ENCODE measurements at places on chromosomes 1 and 21. TPM values are rescaled to one million over a fixed set of nuclear protein-coding genes. Genes with fewer than 3 reads are reported as not detected.
A peak's percentile ranks its signal among the peaks of the same experiment; 100 is the strongest.

DNA sequence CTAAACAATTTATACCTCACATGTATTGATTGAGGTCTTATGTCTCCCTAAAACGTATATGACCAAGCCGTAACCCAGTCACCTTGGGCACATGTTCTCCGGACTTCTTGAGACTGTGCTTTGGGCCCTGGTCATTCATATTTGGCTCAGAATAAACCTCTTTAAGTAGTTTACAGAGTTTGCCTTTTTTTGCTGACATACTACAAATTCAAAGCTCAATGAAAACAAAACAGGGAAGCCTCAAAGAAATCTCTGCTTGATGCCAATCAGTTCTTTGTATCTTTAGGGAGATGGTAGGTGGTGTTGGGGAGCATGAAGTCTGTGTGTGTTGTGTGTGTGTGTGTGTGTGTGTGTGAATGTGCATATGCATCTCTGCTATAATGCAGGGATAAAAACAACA is 247.0 kb downstream of the KCNJ6 start:
- DNase-seq = no peak

The TENT5C gene
- 22.5 TPM for total RNA-seq

The BCL2L15 gene
- total RNA-seq = 1.3 TPM

GRCh38 chr1:54413295-54413694 is 7.1 kb upstream of the SSBP3 start:
- DNase-seq = peak; percentile 11

DNA sequence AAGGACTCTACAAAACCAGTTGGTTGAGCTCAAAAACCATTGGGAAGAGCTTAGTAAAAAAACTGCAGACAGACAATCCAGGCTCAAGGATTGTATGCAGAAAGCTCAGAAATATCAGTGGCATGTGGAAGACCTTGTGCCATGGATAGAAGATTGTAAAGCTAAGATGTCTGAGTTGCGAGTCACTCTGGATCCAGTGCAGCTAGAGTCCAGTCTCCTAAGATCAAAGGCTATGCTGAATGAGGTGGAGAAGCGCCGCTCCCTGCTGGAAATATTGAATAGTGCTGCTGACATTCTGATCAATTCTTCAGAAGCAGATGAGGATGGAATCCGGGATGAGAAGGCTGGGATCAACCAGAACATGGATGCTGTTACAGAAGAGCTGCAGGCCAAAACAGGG is 104.0 kb upstream of the BMP8A start:
- no peak for DNase-seq

DNA sequence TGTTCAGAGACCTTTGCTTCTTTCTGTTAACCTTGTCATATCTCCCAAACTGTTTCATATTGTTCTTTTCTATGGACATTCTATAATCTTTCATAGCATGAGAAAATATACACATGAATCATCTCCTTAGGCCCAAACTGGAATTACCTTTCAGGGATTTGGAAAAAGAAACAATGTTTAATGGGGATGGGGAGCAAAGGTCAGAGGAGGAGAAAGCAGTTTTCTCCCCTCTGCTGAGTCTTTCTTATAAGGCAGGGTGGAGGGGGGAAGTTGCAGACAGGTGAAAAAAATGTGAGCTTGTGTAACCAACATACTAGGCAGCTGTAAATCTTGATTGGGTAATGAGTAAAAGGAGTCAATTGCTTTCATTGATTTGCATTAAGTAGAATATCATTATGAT is 164.1 kb downstream of the BRINP2 start:
- no peak for DNase-seq

The CELA2A gene
- not detected for total RNA-seq

DNA sequence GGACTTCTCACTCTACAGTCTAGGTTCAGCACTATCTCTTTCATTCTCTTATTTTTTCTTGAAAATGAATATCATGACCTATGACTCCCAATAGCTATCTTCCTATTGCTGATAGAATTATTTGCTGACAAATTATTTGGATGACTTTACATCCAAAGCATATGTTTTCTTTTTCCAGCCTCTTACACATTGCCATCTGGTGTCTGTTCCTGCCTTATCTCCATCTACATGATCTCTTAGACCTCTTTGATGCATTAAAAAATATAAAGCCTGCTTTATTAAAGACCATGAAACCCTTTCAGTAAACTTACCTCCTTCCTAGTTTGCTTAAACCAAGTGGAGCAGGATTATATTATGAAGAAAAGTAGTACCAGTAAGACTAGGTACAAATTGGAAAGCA is 700.9 kb upstream of the CXADR start:
- DNase-seq = no peak

The CLEC20A gene
- total RNA-seq = not detected

- DNase-seq = no peak
Measured at GRCh38 chr1:92854101-92854785, 22.4 kb downstream of the RPL5 start.

The FAM229A gene
- total RNA-seq = 9.2 TPM

DNA sequence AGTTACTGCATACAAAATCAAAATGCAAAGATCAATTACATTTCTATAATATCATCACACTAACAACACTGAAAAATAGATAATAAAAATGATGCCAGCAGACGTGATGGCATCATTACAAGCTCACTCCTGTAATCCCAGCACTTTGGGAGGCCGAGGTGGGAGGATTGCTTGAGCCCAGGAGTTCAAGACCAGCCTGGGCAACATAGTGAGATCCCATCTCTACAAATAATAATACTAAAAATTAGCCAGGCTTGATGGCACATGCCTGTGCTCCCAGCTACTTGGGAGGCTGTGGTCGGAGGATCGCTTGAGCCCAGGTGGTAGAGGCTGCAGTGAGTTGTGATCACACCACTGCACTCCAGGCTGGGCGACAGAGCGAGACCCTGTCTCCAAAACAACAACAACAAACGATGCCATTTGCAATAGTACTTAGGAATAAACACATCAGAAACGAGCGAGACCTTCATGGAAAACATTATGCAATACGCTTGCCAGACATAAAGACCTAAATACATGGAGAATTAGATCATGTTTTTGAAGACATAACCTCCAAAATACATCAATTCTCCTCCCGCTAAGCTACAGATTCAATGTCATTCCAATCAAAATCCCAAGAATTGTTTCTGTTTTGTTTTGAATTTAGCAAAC is 86.6 kb upstream of the ERRFI1 start:
- no peak for DNase-seq

- DNase-seq = no peak
Measured at GRCh38 chr1:39213511-39214002, 9.1 kb downstream of the MACF1 start.

DNA sequence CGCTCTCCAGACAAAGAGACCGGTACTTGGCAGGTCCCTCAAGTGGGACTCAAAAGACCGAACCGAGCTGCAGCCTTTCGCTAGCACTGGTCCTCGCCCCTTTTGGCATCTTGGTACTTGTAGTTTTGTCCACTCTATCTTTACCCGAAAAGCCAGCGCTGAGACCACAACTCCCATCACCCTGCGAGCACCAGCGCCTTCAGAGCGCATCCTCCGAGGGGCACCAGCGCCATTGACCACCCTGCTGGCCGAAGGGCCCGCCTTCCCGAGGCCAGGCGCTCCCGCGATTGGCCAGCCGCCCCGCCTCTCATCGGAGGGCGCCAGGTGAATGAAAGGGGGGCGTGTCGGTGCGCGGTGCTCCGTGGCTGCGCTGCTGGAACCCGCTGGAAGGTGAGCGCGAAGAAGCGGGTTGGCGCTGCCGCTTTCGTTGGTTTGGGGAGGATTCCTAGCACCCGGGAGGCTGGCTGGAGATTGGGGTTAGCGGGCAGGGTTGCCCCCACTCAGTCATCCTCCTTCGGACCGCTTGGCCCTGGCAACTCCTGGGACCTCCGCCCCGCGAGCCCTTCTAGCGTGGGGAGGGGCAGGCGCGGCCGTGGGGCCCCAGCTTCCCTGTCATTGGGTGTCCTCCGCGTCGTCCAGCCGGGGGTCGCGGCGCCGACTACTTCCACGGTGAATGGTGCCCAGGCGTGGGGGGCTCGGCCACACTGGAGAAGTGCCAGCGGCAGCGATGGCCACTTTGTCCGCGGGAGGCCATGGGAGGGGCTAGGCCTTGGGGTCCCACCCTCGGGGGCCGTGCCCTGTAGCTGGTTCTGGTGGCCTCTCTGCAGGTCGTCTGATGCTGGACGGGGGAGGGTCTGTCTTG is at the start of gene ZBTB8B:
Gene ZBTB8B, plus strand, starts transcription at position 357 of the 862 bp plus-strand sequence. CDS start 5,553 bp downstream, outside the sequence.
- DNase-seq = peak; percentile 64

The CD84 gene
- 16.0 TPM for total RNA-seq

DNA sequence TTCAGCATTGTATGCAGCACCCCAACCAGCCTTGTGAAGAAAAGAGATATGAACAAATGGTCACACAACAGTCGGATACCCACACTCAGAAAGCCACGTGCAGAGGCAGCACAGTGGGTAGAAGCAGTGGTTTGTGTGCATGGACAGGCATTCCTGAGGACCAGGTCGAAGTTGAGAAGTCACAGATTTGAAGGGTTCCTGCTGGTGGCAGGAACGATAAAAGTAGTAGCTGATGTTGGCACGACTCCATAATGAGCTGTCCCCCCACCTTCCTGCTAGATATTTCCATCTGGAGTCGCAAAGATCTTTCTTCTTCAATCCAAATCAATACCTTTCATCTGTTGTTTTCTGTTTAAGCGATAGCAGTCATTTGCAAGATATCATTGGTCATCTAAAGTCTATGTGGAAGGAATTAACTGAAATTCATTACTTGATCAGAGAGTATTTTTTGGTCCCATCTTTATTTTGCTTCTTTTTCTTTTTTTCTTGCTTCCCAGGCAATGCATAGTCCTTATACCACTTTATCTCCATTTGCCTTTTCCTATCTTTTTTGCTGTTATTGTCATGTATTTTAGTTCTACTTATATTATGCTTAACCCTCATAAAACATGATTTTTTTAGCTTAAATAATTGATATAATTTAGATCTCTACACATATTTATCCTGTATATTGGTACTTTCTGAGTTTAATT is 176.4 kb downstream of the DHRS3 start:
- no peak for DNase-seq

- no peak for DNase-seq
Measured at GRCh38 chr1:244965185-244966030, 101.1 kb upstream of the HNRNPU start.

The NVL gene
- 51.7 TPM for total RNA-seq

- no peak for DNase-seq
Measured at GRCh38 chr1:200732438-200732837, 6.3 kb upstream of the CAMSAP2 start.

DNA sequence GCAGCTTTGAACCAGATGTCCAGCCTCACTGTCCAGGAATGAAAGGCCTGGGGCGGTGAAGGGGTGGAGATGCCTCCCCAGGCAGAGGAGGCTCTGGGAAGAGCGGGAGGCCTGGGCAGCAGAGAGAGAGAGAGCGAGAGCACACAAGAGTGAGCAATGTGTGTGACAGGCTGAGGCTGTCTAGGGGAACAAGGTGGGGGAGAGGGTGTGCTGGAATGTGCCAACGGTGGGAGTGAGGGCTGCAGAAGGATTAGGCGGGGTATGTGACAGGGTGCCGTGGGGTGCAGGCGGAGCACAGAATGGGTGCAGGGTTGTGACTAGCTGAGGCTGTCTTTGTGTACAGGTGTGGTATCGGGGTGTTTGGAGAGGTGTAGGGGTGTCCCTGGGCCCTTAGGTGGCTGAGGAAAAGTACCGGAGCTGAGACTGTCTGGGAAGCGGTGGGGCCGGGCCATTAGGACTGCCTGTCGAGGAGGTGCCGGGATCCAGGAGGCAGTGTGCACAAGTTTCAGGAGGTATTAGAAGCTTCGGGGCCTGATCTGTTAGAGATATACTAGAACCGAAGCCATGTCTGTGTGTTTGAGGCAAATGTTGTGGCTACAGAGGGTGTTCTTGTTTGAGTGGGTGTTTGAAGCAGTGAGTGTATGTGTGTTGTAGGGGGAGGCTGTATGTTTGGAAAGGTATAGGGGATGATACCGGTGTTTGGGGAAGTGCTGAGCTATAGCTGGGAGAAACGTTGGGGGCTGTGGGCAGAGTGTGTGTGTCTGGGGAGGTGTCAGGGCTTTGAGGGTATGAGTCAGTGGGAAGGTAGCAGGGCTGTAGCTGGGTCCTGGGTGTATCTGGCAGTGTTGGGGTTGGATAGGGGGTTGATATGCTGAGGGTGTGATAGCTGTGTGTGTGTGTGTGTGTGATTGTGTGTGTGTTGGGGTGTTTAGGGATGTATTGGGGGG is 9.1 kb downstream of the AHDC1 start:
- DNase-seq = no peak

- no peak for DNase-seq
Measured at GRCh38 chr1:169072945-169073725, 33.4 kb upstream of the ATP1B1 start.
